ENCODE measurements at places on chromosomes 16 and 17.

DNA sequence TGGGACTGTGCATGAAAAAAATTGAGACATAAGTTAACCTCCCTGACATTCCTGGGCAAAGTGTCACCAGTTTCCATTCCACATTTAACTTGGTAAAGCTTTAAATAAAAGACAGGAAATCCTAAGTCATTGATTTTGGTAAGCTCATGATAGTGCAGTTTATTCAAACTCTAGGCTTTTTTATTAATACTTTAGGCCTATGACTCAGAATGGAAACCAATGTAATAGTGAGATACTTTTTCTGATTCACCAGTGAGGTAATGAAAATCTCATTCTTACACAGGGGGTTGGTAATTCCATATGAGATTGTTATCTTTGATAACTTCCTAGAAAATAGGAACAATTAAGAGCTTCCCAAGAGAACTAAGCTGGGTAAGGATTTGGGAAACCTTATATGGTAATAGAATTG is 91.1 kb downstream of the NLK start:
- DNase-seq: no peak

DNA sequence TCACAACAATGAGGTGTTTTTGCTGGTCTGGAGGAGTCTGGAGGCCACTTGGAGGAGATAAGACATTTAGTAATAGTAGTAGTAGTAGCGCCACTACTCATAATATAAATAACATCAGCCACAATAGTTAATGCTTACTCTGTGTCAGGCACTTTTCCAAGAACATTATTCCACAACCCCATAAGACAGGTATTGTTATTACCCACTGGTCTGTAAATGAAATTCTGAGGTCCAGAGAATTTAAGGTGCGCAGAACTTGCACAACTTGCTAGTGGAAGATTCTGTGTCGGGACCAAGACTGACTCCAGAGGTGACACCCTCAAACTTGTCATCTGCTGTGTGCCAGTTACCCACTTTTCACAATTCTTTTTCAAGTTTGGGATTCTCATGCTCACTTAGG is 106.5 kb downstream of the MRM1 start:
- DNase-seq: no peak

DNA sequence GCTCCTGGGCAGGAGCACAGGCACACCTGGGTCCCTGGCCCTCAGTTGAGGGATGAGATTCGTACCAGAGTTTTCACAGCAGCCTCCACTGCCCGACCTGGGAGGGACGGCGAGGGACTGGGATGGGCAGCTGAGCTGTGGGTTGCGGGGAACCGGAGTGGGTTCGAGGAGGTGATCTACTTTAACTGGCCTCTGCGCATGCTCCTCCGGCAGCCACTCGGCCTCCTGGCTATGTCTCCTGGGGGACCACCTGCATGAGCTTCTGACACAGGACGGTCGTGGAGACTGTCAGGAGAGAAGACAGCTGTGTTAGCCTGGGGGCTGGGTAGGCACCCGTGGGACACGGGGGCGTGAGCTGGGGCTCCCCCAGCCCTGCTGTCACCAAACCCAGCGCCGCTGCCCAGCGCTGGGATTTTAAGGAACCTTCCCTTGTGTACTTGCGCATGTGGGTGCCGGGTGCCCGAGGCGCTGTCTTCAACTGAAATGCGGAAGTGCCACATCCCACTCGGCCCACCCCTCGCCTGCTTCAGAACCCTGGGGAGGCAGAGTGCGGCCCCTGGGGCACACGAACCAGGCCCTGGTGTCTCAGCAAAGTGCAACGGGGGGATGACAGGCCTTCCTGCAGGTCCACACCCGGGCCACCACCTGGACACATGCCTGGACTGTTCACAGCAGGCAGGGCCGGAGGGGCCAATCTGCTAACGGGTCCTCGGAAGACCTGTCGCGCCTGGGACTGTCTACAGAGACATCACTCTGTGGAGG is 36.4 kb downstream of the SLC7A5 start:
- no peak for DNase-seq

GRCh38 chr17:37315601-37316000 is 60.2 kb upstream of the C17orf78 start:
- DNase-seq: no peak

DNA sequence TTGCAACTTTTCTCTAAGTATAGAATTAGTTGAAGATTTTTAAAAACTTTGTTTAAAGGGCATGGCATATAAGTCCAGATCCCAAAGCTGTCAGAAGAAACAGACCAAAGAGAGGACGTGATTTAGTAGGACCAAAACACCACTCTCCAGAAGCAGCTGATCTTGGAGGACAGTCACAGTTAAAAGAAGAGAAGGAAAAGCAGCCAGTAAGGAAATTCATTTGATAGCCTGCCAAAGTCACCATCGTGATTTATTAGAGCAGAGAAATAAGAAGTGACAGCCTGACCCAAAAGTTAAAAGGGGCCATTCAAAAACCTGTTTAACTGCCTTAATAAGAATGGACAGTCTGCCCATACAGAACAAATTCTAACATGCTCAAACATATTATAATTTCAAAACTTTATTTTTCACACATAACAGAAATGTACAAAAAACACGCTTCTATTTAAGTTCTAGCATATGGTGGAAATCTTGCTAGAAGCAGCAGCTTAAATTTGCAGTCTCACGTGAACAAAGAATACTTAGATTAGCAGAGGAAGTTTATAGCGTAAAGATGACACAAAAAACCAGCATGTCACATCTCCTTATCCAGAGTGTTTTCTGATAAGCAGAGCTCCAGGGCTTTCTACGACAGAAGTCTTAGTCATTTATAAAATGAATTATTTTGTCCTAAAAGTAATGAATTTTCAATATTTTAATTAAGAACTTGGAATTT is 37.2 kb downstream of the TXNDC11 start:
- DNase-seq: no peak

DNA sequence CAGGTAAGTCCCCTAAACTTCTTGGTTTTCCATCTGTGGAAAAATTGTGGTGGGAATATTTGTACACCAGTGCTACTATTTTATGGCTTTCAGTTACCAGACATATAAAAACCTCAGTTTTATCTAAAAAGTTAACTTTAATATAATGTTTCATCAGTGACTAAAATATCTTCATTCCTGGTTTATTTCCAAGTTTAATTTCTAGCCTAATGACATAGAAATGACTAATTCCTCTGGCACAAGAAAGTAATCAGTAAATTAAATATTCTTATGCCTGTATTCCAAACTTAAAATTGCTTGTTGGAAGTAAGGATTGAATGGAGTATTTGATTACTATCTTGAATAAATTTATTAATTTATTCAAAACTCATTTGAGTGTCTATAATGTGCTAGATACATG is 757.0 kb downstream of the CDH11 start:
- no peak for DNase-seq

DNA sequence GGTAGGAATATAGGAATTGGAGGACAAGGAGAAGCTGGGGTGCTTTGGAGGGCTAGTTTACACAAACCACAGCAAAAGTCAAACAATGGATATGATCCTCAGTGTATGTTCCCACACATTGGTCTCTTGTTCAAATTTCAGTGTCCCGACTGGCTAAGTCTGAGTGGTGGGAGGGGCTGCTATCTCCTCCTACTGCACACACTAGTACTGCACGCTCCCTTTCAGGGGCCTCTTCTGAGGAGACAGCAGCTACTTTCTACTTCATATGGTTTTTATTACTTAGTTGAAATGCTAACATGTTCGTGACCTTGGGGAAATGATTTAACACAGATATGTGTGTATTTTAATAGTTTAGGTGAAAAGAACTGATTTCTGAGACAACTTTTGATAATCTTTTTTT is 18.8 kb upstream of the KRT10 start:
- DNase-seq: no peak

Measured in NCI-H460 (cell line).